ENCODE measurements at places on chromosomes 2 and 18.

GRCh38 chr18:62730941-62731340, 15.6 kb downstream of the PHLPP1 start:
- no peak for DNase-seq

DNA sequence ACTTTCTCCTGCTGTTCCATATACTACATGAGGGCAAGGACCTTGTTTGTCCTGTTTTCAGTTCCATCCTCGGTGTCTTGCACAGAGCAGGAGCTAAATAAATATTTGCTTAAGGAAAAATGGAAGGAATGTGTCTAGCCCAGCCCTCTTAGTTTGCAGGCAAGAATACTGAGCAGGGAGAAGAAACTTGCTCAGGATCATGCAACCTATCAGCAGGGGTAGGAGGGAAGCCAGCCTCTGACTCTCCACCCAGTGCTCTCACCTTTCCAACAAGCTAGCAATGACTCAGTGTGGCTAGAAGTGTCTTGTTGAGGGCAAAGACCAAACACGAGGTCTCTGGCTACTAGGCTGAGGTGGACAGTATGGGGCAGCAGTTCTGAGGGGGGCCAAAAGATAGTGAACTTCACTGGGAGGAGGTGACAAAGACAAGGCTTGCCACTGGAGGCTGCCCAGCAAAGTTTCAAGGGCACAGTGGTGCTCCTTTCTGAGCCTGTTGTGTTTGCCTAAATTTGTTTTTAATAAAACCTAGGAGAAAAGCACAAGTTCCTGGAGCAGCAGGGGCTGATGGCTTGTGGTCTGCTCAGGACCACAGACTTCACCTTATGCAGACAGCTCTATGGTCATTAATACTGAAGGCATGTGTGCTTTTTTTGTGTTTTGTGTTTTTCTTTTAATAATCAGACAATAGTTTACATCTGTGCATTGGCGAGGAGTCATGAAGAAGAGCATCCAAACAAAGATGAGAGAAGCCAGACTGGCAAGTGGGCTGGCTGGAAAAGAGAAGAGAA, 49.1 kb upstream of the CTAGE1 start:
- DNase-seq = no peak

- no peak for DNase-seq
Observed at GRCh38 chr2:84435345-84436025, 23.6 kb downstream of the SUCLG1 start.

DNA sequence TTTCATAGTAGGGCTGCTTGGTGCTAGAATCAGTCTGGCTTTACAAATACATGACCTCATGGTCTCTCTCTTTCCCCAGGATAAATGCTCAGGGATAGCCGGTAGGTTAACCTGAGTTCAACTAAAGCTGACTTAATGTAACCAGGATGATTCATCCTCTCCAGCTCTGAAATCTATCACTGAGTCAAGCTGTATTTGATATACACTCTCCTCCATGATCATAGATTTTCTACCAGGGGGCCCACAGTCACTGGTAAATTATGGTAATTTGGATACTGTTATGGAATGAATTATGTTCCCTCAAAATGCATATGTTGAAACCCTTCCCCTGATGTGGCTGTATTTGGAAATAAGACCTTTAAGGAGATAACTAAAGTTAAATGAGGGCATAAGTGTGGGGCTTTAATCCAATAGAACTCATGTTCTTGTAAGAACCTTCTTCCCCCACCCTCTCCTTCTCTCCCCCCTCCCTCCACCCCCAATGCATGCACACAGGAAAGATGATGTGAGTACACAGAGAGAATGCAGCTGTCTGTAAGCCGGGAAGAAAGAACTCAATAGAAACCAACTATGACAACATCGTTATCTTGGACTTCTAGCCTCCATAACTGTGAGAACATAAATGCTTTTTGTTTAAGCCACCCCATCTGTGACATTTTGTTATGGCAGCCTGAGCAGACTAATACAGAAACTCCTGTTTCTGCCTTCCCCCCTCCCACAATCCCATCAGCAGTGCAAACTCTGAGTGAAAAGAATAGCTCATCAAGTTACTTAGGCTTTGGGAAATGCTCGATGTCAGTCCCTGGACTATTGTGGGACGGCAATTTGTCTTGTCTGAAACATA, 134.9 kb upstream of the KYNU start:
- no peak for DNase-seq

DNA sequence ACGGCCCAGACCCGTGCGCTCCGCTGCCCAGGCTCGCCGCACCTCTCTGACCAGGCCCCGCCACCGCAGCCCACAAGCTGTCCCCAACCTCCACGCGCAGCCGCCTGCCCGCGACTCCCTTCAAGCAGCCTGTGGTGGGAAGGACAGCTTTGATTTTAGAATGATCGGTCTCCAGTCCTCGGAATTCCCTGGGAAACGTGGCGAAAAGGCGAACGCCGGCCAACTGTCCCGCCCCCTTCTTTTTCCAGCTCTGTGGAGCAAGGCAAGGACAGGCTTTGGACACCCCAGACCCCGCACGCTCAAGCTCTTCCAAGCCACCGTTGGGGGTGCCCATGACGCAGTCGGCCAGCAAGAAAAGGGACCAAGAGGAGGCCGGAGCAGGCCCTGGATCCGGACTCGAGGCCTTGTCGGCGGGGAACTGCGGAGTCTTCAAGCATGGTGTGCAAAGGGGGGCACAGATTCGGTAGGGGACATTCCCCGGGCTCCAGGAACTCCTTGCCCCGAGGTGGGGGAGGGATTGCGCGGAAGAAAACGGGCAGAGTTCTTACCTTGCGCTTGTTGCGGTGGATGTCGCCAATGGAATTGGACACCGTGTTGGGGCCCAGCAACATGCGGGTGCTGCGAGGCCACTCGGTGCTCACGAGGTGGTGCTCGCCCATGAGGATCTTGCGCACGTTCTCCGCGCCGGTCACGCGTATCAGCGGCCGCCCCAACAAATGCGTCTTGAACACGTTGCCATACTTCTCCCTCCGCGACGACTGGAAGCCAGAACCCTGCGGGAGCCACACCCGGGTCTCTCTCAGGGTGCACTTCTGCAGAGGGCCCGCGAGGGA, 4.0 kb downstream of the CYP26B1 start:
- no peak for DNase-seq

DNA sequence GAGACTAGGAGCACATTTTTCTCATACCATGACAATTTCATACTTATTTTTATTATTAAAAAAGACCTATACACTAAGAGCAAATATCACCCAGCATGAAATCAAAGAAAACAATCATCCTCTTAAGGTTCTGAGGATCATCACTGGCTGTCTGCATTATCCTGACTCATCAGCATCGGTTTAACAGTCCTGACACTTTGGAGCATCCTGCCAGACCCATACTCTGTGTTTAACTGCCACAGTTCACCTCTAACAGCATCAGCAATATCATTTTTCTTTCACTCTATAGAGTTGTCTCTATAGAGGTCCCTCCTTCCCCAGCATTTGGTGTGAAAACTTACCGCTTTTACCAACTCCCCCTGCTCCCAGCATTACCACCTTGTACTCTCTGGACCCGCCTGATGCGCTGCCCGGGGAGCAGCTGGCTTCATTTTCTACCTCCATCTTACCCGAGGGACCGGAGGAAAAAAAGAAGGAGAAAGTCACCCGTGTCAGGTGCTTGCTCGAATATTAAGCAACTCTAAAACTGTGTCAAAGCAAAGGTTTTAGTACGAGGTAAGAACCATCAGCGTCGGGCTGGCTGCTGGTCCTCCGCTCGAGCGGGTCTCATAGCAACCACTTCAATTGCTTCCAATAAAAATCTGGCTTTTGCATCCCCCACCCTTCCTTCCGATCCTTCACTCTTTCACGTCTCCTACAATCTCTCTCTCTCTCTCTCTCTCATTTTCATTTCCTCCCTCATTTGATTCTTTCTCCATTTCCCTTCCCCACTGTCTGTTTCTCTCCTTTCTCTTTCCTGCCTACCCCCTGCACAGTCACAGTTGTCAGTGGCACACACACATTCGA, at the start of gene RIT2:
Gene RIT2 (minus strand): TSS at position 610 of the 846 bp plus-strand sequence.
- no peak for DNase-seq

- DNase-seq = peak; percentile 73
Observed at GRCh38 chr18:52903857-52904256, 563.9 kb downstream of the DCC start.

- no peak for DNase-seq
Observed at GRCh38 chr2:196985511-196986183, 59.1 kb upstream of the PGAP1 start.

DNA sequence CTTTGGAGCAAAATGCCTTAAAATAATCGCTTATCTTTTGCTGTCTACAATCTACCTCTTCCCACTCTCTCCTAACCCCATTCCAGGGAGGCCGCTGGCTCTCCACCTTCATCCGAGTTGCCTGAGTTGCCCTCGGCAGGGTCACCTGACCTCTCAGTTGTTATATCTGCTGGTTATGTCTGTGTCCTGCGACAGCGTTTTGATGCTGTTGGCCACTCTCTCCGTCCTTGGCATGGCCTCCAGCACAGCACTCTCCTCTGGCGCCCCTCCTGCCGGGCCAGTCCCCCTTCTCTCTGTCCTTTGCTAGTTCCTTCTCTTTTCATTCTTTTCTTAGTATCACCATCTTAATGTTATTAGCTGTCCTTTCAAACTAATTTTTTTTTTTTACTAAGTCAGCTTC, 41.6 kb downstream of the TRAF3IP1 start:
- DNase-seq = no peak

DNA sequence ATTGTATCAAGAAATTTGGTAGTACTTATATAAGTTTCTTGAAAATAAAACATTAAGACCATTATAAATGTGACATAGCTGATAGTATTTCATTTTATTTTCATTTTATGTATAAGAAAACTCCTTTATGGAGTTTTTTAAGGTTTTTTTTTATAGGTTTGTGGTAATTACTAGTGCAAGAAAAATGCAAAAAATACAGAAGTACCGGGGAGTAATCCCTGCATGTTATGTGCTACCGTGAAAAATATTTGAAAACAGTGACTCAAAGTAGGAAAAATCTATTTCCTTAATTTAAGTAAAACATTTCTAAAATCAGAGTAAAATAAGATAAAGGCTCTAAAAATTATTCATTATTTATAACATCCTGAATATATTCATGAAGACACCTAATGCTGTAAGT, 21.6 kb downstream of the ZSWIM2 start:
- no peak for DNase-seq

DNA sequence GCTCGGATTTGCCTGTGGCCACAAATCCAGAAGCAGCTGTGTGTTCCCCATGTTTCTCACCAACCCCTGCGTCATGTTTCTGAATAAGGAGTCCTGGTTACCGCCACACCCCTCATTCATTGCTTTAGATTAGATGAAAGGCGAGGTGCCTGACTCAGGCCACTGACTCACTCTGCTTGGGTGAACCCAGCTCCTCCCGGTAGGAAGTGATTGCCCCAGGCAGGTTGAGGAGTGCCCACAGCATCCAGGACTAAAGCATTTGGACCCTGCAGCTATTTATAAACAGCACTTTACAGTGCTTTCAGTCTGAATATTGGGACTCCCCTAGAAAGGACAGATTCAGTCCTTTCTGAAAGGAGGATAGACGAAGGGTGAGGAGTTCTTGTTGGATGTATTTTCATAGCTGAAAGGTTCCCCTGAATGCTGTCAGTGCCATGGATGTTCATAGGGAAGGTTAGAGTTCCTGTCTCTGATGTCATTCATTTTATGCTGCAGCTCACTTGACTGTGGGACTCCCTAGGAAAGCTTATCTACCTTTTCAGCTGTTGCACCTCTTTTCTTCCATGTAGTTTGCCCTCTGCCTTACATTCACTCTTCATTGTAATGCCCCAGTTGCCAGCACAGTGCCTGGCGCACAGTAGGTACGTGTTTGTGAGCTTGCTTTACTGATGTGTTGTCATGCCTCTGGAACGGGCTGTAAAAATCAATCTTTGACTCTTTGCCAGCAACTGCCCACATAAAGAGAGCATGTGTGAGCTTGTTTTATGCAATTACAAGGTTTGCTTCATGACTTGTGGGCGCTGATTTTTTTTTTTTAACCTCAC, 14.9 kb downstream of the ITGA6 start:
- DNase-seq = no peak

GRCh38 chr2:232237464-232237863, 141.1 kb upstream of the ALPP start:
- DNase-seq = no peak

DNA sequence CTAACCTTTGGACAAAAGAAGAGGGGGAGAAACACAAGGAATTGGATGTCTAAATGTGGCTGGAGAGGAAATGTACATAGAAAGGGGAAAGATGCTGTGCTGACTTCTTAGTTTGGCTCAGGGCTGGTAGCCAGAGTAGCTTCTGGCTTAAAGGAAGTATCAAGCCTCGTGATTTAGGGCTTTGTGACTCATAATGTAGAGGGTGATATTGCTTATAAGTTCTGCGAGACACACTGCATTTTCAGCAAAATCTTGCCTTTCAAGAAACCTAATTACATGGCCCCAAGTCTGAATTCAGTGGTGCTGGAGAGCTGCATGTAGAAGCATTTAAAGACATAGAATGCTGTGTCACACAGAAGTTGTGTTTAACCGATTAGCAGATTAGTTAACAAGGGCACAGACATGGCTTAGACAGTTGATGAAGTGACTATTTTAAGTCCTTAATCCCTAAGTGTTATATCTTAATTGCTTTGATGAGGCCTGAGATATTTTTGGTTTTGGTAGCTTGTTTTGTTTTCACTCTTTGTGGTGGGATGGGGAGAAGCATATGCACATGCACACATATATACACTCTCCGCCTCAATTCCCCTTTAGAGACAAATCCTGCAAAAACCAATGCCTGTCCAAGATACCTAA, 66.4 kb downstream of the EPAS1 start:
- no peak for DNase-seq

DNA sequence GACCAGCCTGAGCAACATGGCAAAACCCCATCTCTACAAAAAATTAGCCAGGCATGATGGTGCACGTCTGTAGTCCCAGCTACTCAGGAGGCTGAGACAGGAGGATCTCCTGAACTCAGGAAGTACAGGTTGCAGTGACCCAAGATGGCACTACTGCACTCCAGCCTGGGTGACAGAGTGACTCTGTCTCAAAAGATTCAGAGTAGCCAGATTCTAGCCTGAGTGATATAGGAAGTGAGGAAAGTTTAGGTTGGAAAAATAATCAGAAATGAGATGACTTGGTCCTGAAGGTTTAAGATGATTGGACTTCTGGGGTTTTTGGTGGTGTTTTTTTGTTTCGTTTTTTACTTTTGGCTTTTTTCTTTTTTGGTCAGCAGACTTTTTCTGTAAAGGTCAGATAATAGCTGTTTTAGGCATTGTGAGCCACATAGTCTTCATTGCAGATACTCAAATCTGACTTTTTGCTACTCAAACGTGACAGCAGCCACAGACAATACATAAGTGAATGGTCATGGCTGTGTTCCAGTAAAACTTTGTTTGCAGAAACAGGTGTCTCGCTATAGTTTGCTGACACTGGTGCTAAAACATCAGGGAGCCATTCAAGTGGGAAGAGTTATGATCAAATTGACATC, 104.1 kb upstream of the UBXN4 start:
- no peak for DNase-seq

DNA sequence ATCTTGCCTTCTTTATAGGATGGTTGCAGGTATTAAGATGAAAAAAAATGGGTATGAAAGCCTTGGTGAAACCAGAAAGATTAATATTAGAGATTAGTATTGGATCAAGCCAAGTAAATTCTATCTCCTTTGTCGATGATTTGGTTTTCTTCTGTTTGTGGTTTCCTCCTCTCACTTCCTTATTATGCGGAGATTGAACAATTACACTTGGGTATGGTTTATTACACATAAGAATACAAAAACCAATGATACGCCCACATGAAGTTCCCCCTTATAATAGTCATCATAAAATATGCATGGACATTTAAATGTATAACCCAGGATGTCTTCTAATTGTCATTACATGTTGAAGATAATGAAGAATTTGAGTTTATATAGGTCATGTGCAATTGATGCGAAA, 4.9 kb downstream of the LTBP1 start:
- DNase-seq = no peak
